ENCODE measurements at places on chromosomes 2 and 18.

DNA sequence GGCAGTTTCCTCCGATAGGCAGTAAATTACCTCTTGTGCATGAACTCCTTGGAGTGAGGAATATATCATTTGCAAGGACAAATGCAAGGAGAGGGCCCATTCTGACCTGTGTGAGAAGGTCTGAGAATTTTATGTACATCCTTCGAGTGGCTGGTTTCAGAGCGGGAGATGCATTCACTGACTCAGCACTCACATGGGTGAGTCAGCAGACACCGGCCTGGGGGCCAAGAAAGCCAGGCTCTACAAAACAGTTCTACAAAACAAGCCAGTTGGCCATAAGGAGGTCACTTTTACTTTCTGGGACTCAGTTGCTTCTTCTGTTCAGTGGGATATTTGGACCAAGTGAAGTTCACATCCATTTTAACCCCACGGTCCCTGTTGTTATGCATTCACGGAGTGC is 35.3 kb downstream of the CYP26B1 start:
- DNase-seq, result no peak

- DNase-seq, result no peak
Measured at GRCh38 chr2:241490825-241491506, 17.4 kb downstream of the STK25 start.

DNA sequence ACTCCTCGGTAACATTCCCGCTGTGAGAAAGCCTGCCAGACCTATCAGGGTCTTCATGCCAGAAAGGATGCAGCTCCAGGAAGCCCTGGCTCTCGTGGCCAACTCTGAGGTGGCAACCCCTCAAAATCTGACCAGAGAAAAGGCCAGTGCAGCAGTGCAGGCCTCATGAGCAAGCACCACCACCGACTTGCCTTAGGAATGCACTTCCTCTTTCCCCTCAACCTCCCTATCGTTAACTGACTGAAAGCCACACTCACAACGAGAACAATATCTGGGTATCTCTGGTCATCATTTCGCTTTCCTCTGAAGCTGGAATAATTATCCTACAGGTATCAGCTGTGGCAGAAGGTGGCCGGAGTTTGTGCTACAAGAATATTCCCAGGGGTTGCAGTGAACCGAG is 101.4 kb upstream of the POU3F3 start:
- peak; percentile 65 for DNase-seq

DNA sequence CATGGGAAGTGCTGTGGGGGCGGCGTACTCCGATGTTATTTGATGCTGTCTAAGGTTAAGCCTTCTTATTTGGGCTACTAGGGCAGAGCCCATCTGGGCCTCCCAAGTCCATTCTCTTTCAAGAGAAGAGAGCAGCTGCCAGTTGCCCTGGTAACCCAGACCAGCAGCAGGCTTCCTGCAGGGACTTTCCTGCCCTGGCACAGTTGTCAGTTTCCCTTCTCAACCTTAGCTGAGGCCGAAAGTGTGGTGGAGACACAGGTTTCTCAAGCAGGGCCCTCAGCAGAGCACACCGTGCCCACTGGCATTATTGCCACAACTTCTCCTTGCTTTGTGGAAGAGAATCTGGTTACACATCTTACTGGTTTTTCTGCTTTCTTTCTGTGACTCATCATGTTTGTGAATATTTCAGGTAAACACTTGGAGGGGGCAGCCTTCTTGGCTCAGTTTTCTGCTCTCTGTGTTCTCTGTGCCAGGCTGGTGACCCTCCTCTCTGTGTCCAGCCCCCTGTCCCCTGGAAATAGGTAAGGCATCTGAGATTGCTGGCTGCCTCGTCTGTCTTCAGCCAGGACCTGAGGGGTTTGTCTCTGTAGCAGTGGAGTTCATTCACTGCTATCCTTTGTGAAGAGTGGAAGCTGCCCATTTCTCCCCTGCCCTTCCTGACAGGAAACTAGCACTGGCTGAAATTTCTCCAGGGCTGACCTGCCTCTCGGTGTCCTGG is 111.0 kb downstream of the B3GNT2 start:
- DNase-seq, result no peak

- DNase-seq, result no peak
Measured at GRCh38 chr2:98247383-98247782, 98.9 kb upstream of the CNGA3 start.

GRCh38 chr2:126707191-126707590 is 51.2 kb downstream of the GYPC start:
- DNase-seq, result no peak

DNA sequence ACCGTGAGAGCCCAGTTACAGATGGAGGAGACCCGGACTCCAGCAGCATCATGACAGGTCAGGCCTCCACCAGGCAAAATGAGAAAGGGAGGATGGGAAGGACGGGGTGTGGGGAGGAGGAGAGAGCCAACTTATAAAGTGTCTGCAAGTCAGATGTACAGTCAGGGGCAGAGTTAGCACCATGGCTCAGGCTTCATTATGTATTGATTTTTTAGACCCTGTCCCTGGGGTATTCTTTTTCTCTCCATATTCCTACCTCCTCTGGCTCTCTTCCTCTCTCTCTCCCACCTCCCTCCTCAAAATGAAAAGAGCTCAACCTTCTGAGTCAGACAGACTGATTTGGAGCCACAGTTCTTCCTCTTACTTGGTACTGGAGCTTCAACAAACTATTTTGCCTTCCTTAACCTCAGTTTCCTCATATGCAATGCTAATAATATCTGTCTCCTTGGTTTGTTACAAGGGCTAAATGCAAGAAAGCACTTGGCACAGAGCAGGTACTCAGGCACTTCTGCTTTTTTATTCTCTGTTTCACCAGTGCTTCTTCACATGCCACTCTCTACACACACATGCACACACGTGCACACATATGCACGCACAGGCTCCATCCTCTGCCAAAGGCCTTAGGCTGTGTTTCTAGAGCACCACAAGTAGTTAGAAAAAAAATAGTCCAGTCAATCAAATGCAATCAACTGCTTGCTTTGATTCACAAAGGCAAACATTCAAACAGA is 92.3 kb upstream of the PKDCC start:
- peak; percentile 40 for DNase-seq

DNA sequence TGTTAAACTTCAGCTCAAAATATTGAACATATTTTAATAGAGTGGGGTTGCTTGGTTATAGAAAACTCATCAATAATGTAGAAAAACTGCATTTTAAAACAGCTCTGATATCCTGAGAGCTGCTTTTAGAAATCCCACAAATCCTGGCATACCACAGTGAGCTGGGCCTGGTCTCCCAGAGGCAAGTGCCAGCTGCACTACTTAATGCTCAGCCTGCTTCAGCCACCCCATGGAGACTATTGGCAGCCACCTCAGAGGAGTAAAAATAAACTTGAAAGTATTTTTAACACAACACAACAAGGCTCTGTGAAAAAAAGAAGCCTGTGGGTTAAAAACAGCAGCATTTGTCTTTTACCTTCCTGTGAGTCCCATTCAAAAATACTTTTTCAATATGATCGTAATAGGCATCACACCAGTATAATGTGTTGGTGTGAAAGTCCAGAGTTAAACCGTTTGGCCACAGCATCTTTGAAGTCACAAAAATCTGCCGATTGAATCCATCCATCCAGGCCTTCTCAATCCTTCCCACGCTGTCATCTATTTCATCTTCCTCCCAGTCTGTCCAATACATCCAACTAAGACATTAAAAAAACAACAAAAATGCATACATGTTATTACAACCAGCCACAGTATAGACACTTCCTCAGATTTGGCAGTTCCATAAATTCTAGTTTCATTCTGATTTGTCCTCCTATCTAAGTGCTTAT is 1115.3 kb downstream of the LRP1B start:
- DNase-seq, result no peak

- no peak for DNase-seq
Measured at GRCh38 chr18:11587846-11588245, 21.6 kb upstream of the SLC35G4 start.

- DNase-seq, result no peak
Measured at GRCh38 chr2:157489983-157490382, 46.1 kb upstream of the CYTIP start.

DNA sequence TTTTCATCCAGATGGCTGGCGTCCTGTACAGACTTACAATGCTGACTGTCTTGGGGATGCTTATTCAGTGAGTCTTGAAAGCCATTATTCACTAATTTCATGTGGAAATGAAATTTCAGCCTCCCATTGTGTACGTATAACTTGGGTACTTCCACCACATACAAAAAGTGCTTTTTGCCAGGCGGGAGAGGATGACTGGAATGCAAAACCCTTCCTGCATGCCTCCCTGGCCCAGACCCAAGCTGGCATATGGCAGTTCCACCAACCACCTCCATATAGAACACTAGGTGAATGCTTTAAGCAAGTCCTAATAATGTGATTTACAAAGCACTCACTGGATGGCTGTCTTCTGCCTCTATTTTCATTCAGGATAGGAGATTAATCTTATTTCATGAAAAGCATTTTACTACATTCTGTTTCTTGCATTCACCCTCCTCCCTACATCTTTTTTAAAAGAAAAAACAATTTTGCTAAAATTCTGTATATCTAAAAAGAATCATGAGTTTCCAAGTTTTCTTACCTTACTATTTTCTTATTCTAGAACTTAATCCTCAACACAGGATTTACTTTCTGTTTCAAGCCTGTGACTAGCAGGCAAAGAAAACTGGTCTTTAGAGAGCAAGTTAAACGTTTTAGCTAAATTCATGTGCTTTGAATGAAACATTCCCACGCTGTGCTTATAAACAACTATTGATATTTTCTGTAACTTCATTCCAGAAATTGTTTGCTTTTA is 327.6 kb downstream of the NCKAP5 start:
- DNase-seq, result no peak

DNA sequence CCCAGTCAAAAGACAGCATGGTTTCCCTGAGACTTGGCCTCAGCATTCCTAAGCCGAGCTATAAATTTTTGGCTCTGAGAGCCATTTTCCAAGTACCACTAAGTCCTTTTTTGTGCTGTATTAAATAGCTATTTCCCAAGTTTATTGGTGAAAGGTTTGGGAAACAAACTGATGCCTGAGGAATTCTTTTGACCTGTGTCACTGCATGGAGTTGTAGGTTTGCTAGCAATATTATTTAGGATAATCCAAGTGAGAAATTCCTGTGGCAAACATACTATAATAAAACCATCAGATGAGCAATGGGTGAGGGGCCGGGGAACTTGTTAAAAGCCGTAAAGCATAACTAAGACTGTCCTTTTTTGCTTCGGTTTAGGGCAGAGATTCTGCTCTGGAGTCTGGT is 28.4 kb downstream of the ARHGAP28 start:
- DNase-seq, result no peak

GRCh38 chr2:120438301-120439066 is 92.5 kb downstream of the INHBB start:
- DNase-seq, result no peak

- no peak for DNase-seq
Measured at GRCh38 chr2:159890551-159891266, 92.7 kb upstream of the CD302 start.

GRCh38 chr2:101341421-101341820 is 32.9 kb upstream of the RNF149 start:
- peak; percentile 36 for DNase-seq

GRCh38 chr2:111946294-111947114 is 48.1 kb downstream of the MERTK start:
- no peak for DNase-seq

- no peak for DNase-seq
Measured at GRCh38 chr18:76994086-76994654, 138.4 kb downstream of the MBP start.

DNA sequence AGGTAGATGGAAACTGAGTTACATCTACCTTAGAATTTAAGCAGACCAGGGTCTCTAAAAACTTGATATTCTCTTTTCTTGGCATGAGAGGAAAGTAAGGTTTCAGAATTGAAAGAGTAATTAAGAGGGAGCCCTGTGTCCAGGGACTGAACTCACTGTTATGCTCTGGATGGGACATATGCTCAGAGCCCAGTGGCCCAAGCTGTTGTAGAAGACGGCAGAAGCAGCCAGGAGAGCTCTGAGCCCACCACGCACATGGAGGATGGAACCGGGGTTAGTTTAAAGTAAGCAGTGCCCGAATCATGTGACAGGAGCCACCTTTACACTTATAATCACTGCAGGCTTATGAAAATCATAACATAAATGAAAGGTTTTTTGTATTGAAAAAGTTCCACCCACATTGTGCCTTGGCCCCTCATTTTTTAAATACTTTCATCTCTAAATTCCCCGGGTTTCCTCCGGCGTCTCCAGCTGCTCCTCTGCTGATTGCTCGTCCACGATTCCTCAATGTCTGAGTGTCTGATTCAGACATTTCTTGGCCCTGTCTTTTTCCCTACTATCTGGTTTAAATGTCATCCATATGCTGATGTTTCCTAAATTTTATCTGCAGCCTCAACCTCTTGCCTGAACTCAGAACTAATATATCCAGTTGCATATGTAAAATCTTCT is 36.1 kb upstream of the SPTBN1 start:
- DNase-seq, result no peak

DNA sequence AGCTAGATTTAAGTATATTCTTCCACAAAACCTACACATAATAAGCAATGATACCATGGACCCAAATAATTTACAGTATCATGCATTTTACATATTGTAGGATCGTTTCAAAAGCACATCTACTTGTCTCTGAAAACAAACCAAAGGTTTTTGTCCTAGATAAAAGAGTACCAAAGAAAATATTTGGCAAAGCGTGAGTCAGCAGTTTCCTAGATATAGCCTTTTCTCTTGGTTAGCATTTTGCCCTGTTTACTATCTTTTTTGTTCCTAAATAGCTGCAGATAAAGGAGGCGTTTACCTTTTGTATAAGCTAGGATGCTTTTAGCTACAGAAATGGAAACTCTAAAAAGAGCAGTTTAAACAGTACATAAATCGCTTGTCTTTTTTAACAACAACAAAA is 305.8 kb upstream of the GULP1 start:
- DNase-seq, result no peak

DNA sequence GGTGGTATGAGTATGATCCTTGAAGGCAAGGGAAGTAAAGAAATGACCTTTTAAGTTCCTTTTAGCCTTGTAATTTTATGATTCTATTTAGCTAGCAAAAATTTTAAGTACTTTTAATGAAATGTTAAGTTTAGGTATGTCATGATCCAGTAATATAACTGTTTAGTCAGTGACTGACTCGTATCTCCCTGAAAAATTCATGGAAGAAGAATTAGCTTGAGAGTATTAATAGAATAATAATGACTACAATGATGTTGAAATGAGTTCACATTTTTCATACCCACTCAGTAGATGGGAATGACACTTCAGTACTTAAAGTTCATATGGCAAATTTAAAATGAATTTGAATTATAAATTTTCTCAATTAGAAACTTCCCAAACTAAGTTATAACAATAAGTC is 14.6 kb downstream of the RAB3GAP1 start:
- DNase-seq, result no peak

All from KBM-7 (cell line).